ENCODE measurements at places on chromosomes 1 and 21. TPM values are rescaled to one million over a fixed set of nuclear protein-coding genes. Genes with fewer than 3 reads are reported as not detected.

The CADM3 gene
- polyA plus RNA-seq: 0.03 TPM

The BARHL2 gene
- not detected for polyA plus RNA-seq

GRCh38 chr21:41090981-41091380, 77.0 kb upstream of the BACE2 start:
- DNase-seq: no peak

- no peak for DNase-seq
These were observed 79.9 kb downstream of the CNIH3 start for GRCh38 chr1:224696021-224696420.

The ITPKB gene
- 4.1 TPM for polyA plus RNA-seq

GRCh38 chr1:67285780-67286488, 21.7 kb upstream of the IL12RB2 start:
- DNase-seq: peak; percentile 58

The B3GALT2 gene
- polyA plus RNA-seq: 0.02 TPM

The POU3F1 gene
- 0.05 TPM for polyA plus RNA-seq

- peak; percentile 89 for DNase-seq
These were observed 59.5 kb downstream of the POFUT2 start for GRCh38 chr21:45228171-45228641.

The NTMT2 gene
- polyA plus RNA-seq: not detected

The OLFML2B gene
- 0.02 TPM for polyA plus RNA-seq

DNA sequence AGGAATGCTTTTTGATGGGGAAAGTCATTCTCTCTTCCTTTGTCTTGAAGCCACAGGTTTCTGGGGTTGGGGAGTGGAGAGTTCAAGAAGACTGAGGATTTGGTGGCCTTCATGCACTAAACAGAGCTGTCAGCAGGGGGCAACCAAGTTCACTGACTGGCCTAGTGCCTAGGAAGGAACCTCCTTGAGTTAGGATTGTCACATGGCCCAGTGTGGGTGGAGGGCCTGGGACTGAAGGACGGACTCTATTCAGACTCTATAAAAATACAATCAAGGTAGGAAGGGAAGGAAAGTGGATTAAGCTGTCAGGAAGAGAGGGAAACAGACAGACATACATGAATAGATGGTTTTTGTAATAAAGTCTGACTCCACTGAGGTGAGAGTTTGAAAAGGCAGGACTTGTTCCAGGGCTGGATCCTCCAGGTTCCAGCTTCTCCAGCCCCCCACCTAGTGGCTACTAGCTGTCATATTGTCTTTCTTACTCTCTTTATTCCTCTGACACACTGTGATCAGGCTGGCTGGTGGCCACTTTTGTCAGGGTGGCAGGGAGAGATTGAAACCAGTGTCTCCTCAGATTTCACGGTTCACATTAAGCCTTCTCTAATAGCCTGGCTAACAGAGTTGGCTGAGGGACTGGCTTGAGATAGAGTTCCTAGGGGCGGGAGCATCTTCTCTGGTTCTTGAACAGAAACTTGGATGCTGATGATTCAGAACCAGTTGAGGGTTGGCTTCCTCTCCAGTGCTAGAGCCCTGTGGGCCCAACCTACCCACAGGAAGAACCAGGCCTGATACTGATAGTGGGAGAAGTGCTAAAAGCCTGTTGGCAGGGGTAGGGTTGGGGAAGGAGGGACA, 4.1 kb upstream of the SH3BGRL3 start:
- DNase-seq: peak; percentile 98

DNA sequence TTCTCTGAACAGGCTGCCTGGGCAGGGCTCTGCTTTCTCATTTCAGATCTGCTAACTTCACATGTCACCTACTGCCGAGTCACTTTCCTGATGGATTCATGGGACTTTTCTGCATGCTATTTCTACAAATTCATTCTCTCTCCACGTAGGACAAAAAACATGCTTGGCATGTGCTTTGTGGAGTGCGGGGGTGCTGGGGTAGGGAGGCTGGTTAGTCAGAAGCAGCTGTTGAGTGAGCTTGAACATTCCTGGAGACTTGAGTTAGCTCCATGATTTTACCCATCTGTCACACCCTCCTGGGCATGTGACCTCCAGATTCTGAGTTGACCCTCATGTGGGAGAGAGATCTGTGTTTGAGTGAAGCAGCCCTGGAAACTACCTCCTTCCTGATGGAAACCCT, 71.4 kb downstream of the UCK2 start:
- DNase-seq: peak; percentile 95

The PRKCZ gene
- polyA plus RNA-seq: 34.4 TPM

The GNAT2 gene
- polyA plus RNA-seq: 0.20 TPM

- DNase-seq: no peak
These were observed 22.3 kb upstream of the RGS2 start for GRCh38 chr1:192786576-192786975.

DNA sequence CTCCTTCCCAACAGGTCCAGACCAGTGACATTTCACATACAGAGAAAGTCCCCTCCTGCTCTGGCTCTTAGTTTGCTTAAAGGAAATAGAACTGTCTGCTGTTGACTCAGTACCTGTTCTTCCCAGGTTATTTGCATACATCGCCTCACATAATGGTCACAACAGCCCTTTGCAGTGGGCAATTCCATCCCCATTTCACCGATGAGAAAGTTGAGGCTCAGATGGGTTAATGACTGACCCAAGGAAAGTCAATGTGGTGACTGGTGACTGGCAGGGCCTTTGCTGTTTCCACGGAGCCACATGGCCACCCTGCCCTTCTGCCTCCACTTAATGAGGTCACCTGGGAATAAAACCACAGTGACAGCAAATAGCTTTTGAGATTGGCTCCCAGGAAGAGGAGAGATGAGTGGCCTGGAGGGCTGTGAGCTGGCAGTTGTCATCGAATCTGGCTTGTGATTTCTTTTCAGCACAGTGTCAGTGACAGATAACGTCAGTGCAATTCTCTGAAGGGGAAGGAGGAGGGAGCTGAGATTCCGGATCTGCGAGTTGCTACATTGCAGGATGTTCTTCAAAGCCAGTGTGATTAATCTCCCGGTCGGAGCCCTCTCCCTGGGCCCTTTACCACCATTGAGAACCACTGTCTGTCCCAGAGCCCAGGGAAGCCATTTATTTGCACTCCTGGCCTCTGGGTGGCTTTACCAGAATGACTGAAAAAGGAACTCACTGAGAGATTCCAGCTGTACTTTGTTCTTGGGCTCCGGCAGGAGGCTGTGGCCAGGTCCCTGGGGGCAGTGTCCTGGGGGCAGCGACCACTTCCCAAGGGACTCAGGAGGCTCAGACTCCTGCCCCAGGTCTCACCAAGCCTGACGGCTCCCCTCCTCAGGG, 117.2 kb downstream of the CNIH3 start:
- peak; percentile 51 for DNase-seq

The ZNF683 gene
- polyA plus RNA-seq: not detected

DNA sequence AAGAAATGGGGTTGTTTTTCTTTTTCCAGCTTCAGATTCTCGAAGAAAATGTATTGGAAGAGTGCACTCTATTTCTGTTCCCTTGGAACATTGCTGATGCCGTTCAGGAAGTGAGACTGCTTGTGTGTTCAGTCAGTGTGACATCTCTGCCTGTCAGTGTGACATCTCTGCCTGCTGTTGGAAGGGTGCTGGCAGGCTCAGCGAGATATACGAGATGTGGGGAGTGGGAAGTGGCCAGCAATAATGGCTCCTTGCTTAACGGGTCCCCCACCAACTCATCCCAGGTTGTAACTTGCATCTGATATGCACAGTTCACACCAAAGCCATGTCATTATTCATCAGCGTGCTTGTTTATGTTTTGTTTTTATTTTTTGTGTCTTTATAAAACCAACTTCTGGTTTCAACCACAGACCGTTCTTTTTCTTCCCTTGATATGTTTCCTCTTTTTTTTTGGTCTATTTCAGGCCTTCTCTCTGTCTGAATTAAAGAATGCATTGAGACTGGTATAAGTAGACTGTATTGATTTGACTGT, 145.4 kb downstream of the GALNT2 start:
- DNase-seq: no peak

The PLEKHN1 gene
- 4.6 TPM for polyA plus RNA-seq

- DNase-seq: no peak
These were observed 333.0 kb downstream of the BRINP3 start for GRCh38 chr1:190144650-190145049.

DNA sequence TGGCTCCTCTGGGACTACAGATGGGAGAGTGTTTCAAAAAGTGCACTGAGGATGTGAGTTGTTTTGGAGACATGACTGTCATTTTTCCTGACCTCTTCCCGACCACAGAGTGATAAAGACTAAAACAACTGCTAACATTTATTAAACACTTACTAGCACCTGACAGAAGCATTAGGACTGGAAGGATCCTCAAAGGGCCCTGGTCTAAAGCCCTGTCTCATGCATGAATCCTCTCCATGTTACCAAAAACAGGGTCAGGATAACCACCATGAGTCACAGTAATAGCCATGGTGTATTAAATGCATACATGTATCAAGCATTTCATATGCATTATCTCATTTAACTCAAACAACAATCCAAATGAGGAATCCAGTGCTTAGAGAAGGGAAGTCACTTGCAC, 11.5 kb downstream of the CYB5RL start:
- no peak for DNase-seq

DNA sequence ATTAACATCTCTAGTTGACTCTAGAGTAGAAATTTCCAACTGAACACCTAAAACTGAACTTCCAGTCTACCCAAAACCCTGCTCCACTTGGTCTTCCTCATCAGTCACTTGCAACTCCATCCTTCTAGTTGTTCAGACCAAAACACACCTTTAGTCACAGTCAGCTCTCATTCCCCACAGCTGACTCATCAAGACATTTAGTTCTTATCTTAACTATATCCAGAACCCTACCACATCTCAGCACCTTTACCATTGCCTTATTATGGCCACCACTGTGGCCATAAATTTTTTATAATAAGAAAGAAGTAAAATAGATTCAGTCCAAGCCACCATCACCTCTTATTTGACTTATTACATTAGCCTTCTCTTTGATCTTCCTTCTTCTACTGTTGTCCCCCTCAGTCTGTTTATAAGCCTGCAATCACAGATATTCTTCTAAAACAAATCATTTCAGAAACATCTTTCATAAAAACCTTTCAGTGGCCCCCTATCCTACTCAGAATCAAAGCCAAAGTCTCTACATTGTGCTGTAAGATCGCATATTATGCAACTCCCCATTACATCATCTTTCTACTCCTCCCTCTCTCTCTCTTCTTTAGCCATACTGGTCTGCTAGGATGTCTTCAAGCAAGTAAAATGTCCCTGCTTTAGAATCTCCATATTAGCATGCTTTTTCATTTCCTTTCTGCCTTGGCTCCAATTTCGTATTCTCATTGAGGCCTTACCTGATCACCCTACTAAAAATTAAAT, 275.9 kb downstream of the LRRC40 start:
- peak; percentile 42 for DNase-seq

DNA sequence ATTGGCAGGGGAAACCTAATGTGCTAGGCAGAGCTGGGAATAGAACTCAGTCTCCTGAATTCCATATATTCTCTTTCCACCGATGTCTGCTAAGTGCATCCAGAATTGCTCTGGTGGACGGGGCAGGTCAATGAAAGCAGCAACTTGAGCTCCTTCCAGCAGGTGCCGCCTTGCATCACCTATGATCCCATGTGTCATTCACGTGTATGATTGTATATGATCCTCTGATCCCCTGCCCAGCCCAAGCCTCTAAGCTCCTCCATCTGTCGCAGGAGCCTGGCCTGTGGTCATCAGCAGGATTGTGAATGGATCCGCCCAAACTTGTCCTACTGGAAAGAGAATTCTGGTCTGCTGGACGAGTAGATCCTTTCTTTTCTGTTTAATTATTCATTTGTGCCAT, 13.1 kb downstream of the ACTA1 start:
- no peak for DNase-seq

The SZRD1 gene
- polyA plus RNA-seq: 105 TPM

GRCh38 chr1:51664421-51665240, 47.7 kb downstream of the OSBPL9 start:
- no peak for DNase-seq

The ERICH3 gene
- not detected for polyA plus RNA-seq

GRCh38 chr1:97834899-97835298, 85.9 kb downstream of the DPYD start:
- DNase-seq: no peak

DNA sequence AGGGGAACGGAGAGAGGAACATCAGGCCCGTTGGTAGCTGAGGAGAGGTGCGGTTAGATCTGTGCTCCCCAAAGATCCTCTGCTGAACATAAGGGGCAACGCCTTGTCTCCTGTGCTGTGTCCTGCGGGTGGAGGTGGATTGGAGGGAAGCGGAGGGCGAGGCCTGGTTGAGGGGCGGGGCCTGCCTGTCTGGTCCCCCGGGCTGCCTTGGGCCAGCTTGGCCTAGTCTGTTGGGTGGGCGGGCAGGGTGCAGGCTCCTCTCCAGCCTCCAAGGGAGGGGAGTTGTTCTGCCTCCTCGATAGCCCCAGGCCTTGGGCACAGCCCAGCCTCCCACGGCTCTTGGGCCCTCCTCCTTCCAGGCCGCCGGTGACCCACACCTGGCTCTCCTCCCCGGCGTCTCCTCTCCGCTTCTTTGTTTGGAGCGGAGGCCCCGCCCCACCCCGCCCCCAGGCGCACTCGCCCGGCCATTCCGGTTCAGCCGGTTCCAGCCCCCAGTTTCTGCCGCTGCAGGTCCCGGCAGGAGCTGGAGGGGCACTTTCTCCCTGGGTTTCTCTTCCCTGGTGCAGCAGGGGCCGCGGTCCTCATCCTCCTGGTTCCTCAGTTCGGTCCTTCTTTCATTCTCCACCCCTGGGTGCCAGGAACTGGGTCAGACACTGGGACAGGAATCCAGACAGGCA, 19.4 kb downstream of the PTPRF start:
- DNase-seq: peak; percentile 96

GRCh38 chr1:159803956-159804689, 2.0 kb downstream of the FCRL6 start:
- DNase-seq: no peak

The ZNF697 gene
- polyA plus RNA-seq: 1.8 TPM

DNA sequence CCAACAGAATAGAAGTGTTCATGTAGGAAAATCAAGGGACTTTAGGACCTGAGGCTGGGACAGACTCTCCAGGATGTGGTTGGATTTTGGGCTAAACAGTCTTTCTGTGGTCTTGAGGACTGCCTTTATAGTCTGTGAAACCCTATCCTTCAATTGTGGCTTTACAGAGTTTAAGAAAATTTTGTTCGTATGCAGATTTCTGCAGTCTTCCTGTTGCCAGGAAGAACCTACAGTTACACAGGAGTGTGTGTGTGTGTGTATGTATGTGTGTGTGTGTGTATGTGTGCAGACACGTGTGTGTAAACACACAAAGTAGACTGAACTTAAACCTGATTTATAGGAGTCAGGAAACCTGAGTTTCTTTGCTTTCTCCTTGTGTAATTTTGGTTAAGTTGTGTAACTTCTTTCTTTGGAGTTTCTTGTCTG, 22.8 kb downstream of the NEK7 start:
- peak; percentile 41 for DNase-seq

GRCh38 chr1:231940116-231940515, 313.5 kb downstream of the DISC1 start:
- no peak for DNase-seq

GRCh38 chr21:41215856-41216408, 48.0 kb downstream of the BACE2 start:
- DNase-seq: no peak

DNA sequence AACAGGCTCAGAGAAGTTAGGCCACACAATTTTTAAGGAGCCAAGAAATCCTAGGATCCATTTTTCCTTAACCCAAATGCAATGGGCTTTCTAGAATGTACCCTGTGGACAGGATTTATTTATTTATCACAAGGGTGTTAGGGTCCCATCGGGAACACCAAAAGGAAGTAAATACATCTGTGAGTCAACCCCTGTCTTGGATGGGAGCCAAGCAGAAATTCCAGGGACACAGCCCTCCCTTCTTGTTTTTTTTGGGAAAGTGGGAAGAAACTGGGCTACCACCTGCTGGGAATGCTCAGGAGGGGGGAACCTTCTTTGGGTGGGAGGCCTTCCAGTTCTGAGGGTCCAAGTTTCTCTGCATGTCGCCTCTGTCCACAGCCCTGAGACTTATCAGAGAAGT, 1.3 kb downstream of the CRNN start:
- DNase-seq: no peak
